Hematopoietic multipotent progenitor cell treated with erythropoietin and hydrocortisone succinate and interleukin-3 and kit ligand, for 8 days (in vitro differentiated cells): ENCODE measurements at places on chromosomes 2 and 18.
A peak's percentile ranks its signal among the peaks of the same experiment; 100 is the strongest.

DNA sequence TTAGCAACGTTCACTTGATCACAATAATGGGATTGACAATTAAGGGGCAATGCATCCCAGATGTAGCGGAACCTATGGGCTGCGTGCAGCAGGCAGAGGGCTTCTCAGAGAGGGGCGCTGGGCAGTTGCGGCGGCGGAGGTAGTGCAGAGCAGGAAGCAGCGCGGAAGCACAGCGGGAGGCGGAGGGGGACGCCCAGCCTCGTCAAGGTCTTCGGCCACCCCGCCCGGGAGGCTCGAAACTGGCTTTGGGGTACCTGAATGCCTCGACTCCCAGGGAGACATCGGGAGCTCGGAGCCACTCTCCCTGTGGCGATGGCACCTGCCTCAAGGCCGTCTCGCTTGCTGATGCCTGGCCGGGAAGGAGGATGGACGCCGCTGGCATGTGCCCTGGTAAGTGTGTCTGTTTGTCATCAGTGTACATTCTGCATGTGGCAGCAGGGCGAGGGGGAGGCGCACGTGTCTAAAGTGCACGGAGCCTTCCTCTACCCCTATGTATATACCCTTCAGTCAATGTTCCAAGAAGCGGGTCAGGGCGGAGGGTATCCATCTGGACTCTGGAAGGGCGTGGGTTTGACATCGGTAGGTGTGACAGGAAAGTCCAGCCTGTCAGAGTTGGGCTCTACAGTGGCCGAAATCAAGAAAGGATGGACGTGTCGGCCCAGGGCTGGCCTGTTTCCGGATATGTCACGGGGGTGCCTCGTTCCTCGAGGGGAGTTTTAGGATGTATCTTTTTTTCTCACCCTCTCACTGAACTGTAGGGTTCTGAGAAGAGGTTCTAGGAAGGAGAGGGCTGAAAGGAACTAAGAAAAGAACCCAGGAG lies 7.5 kb upstream of the SP9 start:
- DNase-seq, result no peak

- DNase-seq, result no peak
Measured at GRCh38 chr18:5979971-5980457, 84.7 kb upstream of the TMEM200C start.

DNA sequence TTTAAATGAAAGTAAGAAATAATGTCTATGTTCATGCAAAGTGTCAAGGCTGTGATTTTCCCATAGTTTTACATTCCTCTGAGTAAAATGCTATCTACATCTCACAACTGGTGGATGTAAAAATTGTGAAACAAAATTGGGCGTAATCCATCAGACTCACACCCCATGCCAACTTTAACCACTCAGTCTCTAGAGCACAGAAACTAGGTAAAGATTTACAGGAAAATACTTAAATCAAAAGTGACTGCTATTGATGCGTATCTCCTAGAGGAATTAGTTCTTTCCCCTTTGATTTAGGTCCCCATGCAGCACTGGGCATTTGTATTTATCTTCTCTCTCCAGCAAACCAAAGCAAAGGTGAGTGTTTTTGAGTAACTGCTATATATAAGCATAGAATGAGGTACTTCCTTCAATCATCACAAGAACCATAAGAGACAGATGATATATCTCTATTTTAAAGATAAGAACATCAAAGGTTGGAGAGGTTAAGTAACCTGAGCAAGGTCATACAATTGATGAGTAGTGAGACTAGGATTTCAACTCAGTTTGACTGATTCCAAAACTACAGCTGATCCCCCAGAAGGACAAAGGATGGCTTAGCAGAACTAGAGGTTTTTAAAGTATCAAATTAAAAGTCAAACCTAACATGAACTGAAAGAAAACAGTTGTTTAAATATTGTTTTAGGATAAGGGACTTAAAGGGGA lies 594.0 kb upstream of the ACVR2A start:
- DNase-seq, result no peak

GRCh38 chr2:64056021-64056420 lies 36.8 kb upstream of the VPS54 start:
- DNase-seq, result peak; percentile 33

DNA sequence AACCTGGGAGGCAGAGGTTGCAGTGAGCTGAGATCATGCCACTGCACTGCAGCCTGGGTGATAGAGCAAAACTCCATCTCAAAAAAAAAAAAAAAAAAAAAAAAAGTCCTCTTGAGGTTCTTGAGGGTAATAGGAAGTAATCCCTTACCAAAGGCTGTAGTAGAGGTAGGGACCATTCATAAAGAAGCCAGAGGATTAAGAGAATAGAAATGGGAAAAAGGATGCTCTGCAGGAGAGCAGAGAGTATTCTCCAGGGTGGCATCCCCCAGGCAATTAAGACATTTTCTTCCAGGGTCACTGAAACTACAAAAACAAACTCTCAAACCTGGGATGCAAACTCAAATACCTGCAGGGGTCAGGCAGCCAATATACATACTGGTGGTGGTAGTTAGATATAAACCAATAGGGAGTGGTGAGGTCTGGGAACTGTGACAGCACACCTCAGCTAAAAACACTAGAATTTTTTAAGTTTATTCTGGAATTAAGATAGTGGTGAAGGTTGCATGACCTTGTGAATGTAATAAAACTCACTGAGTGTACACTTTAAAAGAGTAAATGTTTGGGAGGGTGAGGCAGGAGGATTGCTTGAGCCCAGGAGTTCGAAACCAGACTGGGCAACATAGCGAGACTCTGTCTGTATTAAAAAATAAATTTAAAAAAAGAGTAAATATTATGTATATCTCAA lies 24.7 kb downstream of the RAPH1 start:
- DNase-seq, result no peak

DNA sequence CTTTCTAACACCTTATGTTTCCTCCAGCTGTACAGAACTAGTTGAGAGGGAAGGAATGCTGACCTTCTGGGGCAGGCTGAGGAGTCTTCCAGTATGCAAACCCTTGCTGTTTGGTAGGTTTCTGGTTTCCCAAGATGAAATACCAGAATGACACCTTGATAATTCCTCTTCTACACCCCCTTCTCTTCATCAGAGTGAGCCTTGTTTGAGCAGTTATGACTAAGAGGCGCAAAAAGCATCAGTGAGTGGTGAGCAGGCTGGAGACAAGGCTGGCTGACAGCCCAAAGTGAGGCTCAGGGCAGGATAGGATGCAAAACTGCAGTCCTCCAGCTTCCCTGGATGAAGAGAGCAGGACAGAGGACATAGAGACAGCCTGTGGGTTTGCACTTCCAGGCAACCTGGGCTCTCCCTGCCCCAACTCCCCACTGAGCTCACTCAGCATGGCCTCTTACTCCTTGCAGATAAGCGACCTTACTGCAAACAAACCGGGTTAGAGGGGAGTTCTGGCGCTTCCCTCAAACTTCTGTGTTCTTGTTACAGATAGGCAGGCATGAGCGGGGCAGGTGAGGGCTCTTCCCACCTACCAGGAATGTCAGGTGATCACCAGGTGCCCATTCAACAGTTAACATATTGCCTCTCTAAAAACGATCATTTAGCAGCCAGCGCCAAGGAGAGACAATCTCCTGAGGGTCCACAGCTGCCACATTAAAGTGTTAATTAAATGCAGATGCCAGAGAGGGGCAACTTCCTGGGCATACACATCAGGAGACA lies 5.4 kb downstream of the MPPE1 start:
- DNase-seq, result no peak

- no peak for DNase-seq
Measured at GRCh38 chr18:11367351-11367750, 218.0 kb upstream of the PIEZO2 start.

DNA sequence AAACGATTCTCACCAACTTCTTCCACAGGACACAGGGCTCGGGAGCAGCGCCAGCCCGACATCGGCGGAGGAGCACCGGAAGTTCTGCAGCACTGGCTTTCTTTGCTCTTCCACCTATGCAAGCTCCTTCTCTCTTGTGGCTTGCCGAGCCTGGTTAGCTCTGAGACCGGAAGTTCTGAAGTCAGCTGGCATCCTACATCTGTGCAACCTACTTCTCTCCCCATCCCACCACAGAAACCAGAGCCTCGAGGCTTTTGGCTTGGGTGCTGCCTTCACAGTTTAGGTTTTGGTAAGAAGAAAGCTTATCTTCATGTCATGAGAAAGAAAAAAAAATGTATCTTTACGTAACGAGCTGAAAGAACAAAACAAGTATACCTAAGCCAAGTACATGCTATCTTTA lies 111.7 kb downstream of the ANKRD44 start:
- peak; percentile 87 for DNase-seq

DNA sequence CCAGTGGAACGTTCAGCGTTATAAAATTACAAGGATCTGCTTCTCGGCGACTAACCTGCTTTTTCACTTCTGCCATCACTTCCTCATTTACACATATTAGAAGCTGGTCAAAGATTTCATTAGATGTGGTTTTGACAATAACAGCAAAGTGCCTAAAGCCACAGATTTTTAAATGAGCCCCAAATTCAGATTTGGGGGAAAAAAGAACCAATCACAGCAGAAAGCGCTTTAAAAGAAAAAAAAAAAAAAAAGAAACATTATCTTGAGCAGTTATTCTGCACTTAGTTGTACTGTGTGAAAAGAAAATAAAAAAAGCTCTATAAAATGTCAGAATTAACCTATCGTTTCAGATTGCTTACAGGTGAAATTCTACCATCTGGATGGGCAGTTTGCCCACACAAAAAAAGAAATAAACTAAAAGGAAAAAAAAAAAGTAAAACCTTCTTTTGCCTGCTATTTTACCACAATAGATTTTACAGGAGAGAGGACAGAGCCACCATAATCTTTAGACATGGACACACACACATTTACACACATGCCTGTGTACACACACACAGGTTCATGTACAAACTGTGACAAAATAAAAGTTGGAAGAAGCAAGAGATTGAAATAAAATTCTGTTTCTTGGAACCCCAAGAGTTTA lies 167.2 kb downstream of the TCF4 start:
- no peak for DNase-seq

DNA sequence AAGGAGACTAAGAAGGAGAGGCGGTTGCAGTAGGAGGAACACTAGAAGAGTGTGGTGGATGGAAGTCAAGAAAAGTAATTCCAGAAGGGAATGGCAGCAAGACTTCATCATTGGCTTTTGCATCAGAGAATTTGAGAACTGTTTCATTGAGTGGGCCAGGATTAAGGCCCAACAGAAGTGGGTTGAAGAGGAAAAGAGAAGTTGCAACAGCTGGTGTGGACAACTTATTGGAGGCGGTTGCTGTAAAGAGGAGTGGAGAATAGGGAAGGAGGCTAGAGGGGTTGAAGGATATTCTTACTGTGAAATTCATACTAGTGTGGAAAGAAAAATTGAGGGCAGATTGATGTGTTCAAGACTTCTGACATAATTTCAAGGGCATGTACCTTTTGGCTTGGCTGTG lies 168.7 kb upstream of the FN1 start:
- no peak for DNase-seq

DNA sequence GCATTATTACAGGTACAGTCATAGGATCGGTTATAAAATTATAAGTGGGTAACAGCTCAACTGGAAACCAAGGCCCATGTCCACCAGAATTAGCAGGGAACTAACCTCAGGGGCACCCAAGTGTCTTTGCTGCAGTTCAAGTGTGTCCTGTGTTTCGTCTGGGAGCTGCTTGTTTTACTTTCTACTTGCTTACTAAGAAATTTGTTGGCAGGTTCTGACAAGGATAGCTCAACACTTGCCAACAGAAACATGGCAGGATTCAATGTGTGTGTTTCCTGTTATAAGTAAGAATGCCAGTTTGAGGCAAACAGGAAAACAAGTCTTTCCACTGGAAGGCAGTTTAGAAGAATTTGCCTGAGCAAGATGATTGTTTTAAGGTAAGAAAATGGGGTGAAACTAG lies 104.5 kb downstream of the EPHA4 start:
- DNase-seq, result no peak
